ENCODE measurements at places on chromosomes 5 and 9.

- no peak for DNase-seq
Measured at GRCh38 chr9:8437876-8438275, 638.3 kb upstream of the DMAC1 start.

DNA sequence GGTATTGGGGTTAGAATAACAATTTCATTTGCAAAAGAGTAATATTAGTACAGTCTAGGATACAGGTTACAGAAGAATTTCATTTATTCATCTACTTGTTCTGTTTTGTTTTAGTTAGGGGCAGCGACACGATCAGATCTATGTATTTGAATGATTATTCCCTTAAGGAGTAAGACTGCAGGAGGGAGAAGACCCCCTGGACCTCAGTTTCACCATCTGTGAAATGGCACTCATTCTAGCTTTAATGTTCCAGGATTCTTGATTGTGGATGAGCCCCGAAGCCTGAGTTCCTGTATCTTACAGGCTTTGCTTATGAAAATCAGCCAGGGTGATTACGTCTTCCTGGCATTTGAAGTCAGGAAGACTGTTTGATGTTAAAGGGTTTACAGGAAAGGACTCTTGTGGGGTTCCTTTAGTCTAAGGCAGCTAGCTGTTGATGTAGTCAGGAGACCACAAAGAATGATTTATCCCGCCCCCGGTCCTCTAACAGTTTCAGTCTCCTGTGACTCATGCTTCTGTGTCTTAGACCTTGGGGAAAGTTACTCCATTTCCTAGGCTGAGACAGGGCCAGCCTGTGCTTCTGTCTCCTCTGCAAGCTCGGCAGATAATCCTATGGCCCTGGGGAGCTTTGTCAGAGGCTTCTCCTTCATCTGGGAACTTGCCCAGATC is 11.5 kb downstream of the SMIM3 start:
- DNase-seq = no peak

DNA sequence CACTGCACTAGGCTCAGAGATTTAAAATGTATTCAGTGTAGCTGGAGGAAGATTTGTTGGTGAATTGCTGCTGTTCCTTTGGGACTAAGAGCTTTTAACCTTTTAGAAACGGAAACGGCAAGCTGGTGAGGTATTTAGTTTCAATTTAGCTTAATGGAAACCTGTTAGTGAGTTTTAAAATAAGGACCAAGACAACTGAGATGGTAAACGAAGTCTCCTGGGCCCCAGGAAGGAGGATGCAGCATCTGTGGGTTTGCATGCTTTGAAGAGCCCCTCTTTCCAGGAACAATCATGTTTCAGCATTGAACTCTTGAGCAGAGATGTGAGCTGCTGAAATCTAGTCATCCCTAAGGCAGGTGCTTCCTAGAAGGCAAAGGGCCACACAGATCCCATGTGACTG is 16.5 kb downstream of the DNAI1 start:
- no peak for DNase-seq

DNA sequence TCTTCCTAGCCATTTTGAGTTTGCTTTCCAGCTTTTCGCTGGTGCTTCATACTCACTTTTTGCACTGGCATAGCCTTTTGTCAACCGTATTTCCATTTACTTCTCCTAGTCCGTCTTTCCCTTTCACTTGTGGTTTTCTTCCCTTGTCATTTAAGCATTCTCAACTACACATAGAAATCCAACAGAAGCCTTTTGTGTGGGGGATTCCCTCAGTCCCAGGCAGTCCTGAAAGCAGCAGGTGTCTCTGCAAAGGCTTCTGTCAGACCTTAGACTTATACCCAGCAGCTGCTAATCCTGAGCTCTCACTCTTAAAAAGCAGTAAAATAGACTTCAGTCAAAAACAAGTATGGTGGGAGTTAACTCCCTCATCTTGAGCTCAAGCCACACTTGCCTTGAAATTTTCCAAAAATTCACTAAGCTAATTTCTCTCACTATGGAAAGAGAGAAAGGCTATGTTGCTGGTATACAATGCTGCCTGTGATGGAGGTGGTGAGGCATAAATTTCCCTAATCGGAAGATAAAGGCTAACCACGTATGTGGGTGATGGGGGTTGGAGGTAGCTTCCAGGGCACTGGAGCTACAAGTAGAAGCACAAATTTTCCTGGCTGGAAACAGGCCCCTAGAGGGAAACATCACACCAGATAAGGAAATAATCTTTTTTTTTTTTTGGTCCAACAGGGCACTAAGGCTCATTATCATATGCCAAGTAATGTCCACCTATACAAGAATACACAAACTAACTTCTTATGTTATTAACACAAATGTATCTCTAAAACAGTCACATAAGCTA is 34.8 kb upstream of the IFNK start:
- DNase-seq = peak; percentile 12

DNA sequence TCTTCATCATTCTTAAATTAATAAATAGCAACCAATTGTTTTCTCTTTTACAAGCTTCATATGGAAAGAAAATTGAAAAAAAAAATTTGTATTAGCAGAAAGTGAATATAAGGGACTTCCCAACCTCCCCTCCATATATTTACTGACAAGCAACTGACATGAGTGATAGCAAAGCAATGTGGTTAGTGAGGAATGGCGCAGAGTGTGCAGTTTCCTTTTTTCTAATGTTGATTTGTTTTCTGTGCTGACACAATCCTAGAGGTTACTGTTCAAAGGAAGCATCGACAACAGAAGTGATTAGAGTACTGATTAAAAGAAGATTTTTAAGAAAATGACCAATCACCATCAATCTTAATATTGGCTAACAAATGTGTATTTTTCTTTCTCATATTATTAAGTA is 1.7 kb upstream of the PTGER4 start:
- DNase-seq = no peak

GRCh38 chr5:19903611-19904010 is 84.4 kb downstream of the CDH18 start:
- DNase-seq = no peak

DNA sequence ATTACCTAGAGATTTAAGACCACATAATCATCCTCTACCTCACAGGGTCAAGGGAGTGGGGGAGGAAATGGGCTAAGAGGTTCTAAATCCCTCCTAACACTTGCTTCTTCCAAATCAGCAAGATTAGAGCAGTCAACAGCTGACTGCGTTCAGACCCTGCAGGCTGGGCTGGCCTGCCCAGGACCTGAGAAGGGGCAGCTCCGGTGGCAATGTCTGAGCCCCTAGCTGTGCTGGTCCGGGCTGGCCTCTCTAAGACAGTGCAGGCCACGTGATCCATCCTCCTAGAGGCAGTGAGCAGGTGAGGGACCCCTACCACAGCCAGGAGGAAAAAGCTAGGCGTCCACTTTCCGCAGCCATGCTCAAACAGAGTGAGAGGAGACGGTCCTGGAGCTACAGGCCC is at the start of gene KCNV2:
Gene KCNV2, plus strand, starts transcription at position 126 of the 400 bp plus-strand sequence. Its CDS starts 230 bp downstream, at position 356.
- DNase-seq = no peak

DNA sequence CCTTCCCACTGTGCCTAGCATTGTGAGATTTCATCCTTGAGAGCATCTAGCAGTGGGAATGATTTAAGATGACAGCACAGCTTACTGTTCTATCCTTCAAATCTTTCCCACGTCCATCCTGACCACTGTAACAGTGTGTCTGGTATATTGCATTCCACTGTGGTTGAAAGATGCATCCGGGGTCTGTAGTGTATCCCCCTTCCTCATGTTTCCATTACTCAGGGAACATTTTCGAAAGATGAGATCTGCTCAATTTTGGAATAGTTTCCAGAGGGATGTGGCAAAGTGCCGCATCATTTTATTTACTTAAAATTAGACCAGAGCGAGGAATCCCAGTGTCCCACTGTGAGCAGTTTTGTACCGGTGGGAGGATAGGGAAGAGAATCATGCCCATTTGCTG is 407.1 kb upstream of the PAPPA start:
- DNase-seq = no peak

GRCh38 chr9:6449645-6450044 is 36.6 kb downstream of the UHRF2 start:
- no peak for DNase-seq

DNA sequence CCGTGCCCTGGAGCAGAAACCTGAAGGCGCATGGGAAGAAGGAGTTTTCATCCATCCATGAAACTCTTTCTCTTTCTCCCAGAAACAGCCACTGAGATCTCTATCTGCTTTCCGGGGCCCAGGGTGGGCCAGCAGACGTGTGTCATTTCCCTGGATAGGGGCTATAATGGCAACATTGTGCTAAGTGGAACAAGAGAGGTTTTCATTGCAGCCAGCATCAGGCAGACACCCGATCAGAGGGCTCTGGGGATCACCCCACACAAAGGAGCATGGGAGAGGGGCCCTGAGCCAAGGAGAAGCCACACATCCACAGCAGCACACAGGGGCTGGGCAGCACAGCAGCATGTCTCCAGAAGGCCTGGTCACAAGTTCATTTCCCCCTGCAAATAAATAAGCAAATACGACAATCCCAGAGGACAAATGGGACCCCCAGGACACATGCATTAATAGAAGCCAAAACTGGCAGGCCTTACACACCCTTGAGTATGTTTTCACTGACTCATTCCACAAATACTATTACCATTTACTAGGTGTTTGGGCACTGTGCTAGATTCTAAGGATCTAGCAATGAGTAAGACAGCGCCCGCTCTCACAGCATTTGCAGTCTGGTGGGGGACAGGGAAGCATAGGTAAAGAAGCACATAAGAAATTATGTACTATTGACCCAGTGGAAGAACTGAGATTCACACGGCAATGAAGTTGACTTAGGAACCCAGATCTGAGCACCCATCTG is 4.3 kb upstream of the AFAP1L1 start:
- DNase-seq = no peak

- DNase-seq = no peak
Measured at GRCh38 chr5:131367219-131367860, 103.5 kb downstream of the CDC42SE2 start.

DNA sequence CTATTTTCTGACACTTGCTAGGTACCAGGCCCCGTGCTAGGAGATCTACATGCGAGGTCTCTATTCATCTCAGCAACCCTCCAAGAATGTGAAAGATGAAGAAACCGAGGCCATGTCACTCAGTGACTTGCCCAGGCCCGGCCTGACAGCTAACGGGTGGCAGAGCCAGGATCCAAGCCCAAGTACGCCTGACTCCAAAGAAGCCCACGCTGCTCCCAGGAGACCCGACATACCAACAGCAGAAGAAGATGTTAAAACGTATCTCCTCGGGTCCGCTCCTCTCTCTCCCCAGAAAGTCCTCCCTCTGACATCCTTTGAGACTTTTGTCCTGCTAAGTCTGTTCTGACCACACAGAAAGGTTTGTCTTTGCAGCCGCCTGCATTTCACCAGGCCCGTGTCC is 65.2 kb downstream of the CRB2 start:
- no peak for DNase-seq

DNA sequence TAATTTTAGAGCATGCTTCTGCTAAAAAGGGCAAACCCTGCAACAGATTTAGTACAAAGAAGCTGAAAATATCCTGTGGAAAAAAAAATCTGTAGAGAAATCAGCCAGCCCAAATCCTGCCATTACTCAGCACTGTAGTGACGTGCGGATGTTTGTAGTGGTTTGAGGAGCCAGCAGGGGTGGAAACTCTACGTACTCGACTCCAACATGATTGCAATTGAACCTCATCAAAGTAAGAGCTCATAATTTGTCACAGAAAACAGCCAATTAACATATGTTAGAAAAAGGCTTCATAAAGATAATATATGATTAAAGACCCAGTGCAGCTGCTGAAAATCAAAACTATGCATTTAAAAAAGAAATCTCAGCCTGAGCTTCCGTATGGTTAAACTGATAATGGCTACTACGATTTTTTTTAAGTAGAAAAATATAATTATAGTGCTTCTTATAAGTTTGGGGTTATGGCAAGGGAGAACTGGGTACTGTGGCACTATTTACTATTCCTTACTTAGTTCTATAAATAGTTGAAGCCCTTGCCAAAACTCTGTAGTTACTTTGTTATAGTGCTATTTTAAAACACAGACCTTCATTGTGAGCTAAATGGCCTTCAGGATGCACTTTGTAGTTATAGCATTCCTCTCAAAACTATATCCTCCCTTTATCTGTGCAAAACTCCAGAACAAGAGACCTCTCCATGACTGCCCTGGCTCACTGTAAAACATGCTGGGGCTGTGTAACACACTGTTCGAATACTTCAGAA is 49.4 kb downstream of the MEF2C start:
- no peak for DNase-seq

DNA sequence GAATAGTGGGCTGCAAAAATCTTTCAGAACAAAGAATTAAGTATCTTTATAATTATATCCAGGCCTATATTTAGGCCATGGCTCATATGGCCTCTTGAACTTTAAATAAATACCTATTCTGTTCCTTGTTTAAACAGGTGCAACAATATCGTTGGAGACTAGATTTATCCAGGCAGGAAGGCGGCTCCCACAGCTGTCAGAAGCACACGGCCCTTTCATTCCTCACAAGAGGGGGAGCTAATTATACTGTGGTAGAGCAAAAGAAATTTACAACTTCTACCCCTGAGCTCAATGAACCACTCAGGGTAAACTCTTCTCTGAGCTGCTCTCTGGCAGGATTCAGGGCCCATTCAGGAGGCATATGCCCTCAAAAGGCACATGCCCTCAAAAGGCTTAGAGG is 31.3 kb downstream of the TMEM174 start:
- peak; percentile 98 for DNase-seq

DNA sequence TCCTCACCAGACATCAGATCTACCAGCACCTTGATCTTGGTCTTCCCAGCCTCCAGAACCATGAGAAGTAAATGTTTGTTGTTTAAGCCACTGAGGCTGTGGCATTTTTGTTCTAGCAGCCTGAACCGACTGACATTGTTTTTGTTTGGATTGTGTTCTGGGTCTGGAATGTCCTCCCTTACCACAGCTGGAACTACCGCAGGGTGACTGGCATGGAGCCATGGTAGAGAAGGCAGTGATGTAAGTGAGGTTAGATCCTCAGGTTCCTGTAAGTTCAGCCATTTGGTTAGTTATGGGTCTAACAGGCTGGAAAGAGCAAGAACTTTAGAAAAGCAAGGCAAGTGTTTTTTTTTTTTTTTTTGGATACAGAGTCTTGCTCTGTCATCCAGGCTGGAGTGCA is 209.3 kb downstream of the DAB2IP start:
- no peak for DNase-seq

DNA sequence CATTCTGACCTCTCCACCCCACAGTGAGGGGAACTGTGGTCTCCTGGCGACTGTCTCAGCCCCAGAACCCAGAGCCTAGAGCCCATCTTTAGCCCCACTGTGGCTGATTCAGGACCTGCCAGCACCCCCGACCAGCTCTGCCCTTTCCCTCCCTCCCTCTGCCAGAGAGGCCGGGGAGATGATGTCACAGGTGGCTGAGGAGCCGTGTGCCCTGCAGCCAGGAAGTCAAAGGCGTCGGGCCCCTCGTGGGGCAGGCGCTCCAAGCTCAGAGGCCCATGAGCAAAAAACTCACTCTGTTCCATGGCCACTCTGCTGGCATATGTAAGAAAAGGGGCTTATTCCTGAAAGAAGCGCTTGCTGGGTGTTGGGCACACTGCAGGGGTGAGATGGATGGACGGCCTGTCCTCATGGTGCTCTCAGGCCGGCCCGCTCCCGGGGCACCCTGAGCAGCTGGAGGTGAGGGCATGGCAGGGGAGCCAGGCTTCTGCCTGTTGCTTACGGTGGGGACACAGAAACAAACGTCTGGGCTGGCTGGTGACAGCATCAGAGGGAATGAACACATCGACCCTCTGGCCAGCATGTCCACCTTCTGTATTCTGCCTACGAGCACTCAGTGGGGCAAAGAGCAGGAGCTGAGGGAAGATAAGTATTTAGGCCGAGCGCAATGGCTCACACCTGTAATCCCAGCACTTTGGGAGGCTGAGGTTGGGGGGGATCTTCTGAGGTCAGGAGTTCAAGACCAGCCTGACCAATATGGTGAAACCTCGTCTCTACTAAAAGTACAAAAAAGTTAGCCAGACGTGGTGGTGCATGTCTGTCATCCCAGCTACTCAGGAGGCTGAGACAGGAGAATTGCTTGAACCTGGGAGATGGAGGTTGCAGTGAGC is 41.1 kb downstream of the LAMC3 start:
- DNase-seq = no peak

All from NCI-H146 (cell line).